HS-27A (cell line): ENCODE measurements at places on chromosomes 4 and X.

DNA sequence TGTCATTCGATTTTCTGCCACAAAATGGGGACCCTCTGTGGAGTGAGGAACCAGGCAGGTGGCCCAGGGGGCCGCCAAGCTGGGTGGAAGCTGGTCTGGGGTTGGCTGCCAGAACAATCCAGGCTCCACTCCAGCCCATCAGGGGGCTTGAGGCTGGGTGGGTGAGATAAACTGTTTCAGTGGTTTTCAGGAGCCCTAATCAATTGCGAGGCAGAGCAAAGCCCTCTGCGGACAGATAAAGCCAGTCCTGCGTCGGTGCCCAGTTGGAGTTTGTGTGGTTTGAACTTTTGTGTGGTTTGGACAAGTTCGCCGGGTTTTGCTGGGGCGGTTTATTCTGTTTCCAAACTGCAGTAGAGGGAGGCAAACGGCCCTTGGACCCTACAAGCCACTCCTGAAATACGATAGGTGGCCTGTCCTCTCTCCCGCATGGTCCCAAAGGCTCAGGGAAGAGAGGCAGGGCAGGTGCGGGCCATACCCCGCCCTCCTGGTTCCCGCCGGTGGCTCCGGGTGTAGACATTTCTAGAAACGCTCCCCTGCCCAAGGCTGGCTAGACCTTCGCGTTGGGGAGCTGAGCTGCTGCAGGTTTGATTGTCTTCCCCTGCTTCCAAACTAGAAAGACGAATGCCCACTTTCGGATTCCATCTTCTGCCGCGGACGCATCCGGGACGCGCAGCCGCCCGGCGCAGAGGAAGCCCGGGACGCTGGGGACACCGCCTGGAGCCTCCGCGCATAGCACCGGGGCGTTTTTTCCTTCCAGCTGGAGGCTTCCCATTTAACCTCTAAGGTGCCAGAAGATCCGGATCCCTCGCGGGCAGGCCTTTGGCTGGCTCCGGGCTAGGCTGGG, 169.0 kb upstream of the BCOR start:
- DNase-seq: no peak

GRCh38 chr4:88969271-88969670, 87.7 kb downstream of the FAM13A start:
- DNase-seq: no peak

DNA sequence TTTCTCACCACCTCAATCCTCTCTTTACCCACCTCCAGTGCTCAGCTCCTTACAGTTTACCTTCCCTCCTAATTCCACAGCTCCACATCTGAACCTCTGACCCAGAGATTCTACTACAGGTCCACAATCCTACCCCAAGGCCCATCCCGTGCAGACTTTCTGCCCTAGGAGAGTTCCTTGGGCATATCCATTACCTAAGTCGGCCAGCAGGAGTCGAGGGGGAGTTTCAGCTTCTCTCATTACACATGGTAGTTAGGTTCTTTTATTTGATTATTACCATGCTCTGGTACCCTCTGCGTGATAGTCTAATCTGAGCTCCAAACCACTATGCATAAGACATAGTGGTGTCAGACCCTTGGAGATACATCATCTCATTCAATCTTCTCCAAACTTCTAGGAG, 117.9 kb downstream of the SH3RF1 start:
- DNase-seq: no peak

DNA sequence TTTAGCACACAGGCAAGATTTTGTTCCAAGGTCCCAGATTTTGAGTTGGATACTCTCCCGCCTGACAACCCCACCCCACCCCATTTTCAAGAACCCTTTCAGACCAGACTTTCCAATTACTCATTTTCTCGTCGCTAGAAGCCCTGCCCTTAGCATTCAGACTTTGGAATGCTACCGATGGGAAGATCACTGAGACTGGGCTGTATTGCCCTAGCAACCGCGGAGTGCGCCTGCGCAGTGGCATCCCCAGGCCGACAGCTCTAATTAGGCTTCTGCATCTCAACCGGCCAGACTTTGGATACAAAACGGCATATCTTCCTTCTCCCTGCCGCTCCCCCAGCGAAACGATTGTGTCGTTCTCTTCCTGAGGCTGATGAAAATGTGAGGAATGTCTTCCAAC, 3.4 kb downstream of the MAGEE2 start:
- DNase-seq: no peak

DNA sequence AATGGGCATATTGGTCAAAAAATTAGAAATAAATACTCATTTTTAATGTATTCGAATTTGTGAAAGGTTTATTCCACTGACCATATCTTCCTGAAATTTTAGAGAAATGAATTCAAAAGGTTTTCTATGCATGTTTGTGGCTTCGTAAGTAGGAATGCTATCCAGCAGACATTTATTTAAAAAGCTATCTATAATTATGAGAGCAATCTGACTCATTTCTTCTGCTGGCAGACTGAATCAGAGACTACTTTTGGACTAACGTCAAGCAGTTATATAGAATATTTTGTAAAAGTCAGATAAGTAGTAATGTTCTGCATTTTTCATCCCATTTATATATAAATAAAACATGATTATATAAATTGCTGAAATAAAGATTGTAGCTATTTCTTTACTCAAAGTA, 125.0 kb downstream of the SPCS3 start:
- no peak for DNase-seq

GRCh38 chrX:13219991-13220764, 99.7 kb downstream of the ATXN3L start:
- DNase-seq: no peak

- no peak for DNase-seq
Observed at GRCh38 chr4:71440612-71441011, 101.8 kb downstream of the SLC4A4 start.

DNA sequence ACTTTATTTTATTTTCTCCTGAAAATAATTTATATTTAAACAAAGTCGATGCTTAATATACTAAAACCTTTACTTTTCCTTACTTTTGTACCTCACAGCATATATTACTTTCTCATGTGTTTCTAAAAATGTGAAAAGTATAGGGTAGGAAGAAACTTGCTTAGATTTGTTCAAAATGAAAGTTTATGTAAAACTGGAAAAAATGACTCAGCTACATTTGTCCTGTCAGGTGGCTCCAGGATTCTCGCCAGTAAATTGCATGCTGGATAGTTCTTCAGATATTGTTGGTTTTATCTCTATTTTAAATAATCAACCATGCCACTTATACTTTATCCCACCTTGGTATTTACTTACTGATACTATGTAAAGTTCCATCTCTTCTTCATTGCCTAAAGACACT, 159.2 kb upstream of the NDST4 start:
- DNase-seq: no peak

DNA sequence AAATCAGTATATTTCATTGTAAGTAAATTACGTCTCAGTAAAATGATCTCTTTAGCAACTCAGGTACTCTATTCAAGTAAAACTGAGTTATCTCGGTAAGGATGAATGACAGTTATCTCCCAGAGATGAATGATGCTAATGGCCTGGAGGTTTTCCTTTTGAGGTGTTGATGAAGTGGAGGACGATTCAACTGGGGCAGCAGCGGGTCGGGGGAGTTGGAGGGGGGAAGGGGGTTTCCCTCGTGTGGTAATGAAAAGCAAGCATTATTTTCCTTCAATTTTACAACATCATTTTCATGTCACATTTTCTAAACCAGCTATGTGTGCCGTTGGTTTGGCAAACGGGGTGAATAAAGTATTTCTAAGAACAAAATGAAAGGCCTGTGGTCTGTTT, 92.4 kb upstream of the ATXN3L start:
- no peak for DNase-seq
